Stomach (tissue), 19 donors: ENCODE measurements at places on chromosomes 4 and X. TPM values are rescaled to one million over a fixed set of nuclear protein-coding genes. Genes with fewer than 3 reads are reported as not detected.

Gene GIMD1
- not detected for polyA plus RNA-seq

Gene VCX2
- not detected for polyA plus RNA-seq

Gene CDKL5
- polyA plus RNA-seq = 0.61 TPM

Gene GATA1
- polyA plus RNA-seq = 0.37 TPM

Gene SOWAHD
- 1.6 TPM for polyA plus RNA-seq

Gene TSPAN7
- 12.0 TPM for polyA plus RNA-seq

Gene LIMCH1
- polyA plus RNA-seq = 4.7 TPM

Gene HOPX
- 65.8 TPM for polyA plus RNA-seq

Gene GAGE12J
- not detected for polyA plus RNA-seq

Gene GABRB1
- polyA plus RNA-seq = not detected
